ENCODE measurements at places on chromosomes 3 and 15. TPM values are rescaled to one million over a fixed set of nuclear protein-coding genes. Genes with fewer than 3 reads are reported as not detected.

Gene CEP63
- 27.3 TPM for total RNA-seq

Gene TMEM42
- total RNA-seq: 8.1 TPM

Gene SNTN
- not detected for total RNA-seq

Gene ADGRG7
- total RNA-seq: not detected

Gene CCDC71
- total RNA-seq: 19.4 TPM

Gene CDCP1
- total RNA-seq: 4.8 TPM

Gene GALNT15
- 275 TPM for total RNA-seq

Gene P3H2
- total RNA-seq: 3.3 TPM

Gene KCNH8
- not detected for total RNA-seq

Gene FEZF2
- total RNA-seq: not detected

Gene DAZL
- not detected for total RNA-seq

Gene KBTBD13
- not detected for total RNA-seq

GRCh38 chr15:81092559-81092902 lies 41.5 kb upstream of the CFAP161 start:
- no peak for DNase-seq

DNA sequence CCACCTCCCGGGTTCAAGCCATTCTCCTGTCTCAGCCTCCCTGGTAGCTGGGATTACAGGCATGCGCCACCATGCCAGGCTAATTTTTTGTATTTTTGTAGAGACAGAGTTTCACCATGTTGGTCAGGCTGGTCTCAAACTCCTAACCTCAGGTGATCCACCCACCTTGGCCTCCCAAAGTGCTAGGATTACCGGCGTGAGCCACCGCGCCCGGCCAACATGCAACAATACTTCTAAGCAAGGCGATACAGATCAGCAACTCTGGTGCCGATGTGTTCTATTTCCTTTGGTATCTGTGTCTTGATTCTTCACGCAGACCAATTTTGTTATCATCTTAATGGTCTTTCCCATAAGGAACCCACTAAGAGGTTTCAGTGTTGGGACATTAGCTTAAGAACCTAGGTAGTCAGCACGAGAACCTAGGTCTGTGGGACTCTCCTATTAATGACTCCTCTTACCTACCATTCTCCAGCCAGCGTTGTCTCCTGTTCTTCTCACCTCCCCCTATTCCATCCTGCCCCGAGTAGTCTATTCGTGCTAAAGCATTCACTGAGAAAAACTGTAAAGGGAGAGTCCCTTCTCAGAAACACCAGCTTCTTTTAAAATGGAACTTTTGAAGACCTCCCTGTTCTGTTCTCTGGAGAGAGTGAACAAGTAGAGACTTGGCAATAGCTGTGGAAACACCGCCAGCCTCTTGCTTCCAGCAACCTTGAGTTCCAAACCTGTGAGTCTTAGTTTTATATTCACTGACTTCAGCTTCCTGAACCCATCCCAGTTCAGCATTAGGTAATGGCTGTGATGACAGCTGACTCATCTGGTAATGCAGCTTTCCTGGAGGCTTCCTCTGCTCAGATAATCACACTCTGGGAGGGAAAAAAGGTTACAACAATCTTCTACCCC lies 61.2 kb downstream of the TSC22D2 start:
- DNase-seq: no peak

GRCh38 chr3:45555086-45555591 lies 39.4 kb upstream of the LIMD1 start:
- peak; percentile 74 for DNase-seq

GRCh38 chr3:25226747-25227146 lies 201.3 kb upstream of the RARB start:
- DNase-seq: no peak

DNA sequence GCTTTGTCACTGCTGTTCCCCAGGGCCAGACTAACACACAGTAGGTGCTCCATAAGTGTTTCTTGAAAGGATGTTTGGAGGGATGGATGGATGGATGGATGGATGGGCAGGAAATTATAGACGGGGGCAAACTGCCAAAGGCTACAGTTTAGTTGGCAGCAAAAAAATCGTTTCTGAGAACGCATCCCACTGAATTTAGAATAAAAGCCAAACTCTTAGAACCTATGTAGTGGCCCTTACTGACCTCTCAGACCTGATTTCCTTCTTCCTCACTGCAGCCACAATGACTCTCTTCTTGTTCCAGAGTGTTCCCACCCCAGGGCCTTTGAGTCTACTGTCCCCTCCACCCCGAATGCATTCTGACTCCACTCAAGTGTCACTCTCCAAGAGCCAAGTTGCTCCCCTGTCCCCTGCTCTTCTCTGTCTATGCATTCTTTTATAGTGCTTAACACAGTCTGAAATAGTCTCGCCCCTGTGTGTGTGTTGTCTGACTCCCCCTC lies 5.2 kb upstream of the GATA2 start:
- DNase-seq: no peak

- DNase-seq: no peak
These were observed 6.5 kb downstream of the DYNC1LI1 start for GRCh38 chr3:32564195-32564594.

DNA sequence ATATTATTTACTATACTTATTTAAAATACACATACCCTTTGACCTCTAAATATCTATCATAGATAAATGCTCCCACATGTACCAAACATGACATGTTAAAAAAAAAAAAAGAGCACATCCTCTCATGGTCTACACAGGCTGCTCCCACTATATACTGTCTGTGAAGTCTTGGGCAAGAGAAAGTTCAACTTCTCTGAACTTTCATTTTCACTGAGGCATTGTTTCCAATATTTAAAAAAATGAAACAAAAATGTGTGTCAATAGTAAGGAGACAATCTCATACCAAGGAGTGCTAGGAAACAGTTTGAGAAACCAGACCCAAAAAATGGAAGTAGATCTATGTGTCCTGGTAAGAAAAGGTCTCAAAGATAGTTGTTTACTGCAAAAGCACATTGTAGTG lies 29.3 kb downstream of the SLC4A7 start:
- DNase-seq: no peak

DNA sequence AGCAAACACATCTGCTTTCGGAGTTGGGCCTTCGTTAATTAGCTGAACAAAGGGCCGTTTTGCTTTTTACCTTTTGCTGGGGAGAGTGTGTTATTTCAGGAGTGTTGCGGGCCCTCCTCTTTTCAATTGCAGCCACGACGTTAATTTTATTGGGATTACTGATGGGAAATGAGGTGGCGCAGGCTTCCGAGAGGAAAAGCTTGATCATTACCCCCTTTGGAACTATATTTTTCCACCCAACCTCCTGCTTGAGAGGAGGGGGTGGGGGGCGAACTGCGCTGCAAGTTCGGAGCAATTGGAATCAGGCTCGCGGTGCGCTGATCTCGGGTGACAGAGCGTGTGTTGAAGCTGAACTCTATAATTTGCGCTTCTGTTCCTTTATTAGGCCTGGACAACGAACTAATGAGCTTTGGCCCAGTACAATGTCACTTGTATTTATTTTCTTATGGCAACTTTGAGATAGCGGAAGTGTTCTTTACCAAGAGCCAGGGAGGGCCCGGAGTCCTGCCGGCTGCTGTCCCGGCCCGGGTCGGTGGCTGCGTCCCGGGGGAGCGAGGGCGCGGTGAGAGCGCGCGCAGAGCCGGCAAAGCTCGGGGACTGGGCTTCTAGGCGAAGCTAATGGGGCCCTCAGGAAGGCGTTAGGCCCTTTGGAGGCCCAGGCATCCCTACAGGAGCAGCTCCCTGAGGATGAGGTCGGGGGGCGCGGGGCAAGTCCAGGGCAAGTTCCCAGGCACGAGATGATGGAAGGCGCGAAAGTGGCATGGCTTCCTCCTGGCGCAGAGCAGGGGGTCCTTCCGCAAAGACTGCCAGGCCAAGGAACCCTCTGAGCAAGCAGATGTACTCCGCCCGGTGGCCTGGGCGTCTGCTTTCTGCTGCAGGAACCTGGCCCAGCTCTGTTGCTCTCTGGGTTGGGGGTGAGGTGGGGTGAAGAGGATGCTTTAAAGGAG lies 12.9 kb downstream of the NR2F2 start:
- DNase-seq: no peak

GRCh38 chr3:45547764-45548680 lies 46.5 kb upstream of the LIMD1 start:
- no peak for DNase-seq

- DNase-seq: no peak
These were observed 79.1 kb downstream of the RAB11A start for GRCh38 chr15:65948383-65948782.

DNA sequence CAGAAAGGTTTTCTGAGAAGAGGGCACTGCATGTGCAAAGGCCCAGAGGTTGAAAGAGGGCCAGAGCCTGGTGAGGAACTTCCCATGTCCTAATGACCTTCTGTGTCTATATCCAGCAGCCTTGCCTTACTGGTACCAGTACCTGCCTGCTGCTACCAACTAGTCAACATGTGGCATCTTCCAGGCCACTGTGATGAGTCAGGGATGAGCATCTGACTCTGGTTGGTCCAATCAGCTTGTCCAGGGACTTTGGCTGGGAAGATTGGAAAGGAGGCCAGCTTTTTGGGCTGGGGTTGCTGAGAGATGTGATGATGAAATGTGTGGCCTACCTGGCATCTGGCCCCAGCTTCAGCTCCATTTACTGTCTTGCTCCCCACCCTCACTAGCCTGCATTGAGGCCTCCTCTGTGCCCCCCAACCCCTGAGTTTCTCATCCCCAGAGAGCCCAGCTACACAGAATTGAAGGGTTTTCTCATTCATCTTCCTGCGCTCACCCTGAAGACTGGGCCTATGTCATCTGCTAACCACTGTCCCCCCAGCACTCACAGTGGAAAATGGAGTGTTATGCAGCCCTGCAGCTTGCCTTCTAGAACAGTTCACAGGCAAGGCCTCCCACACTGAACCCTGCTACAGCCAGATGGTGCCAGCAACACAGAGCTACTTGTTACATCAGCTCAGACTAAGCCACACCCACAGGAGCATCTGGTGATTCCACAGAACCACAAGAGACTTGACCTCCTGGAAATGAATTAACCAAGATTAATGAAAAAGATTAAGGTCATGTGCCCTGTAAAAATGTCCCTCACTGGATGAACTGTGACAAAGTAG lies 1.3 kb upstream of the TWF2 start:
- DNase-seq: peak; percentile 82

DNA sequence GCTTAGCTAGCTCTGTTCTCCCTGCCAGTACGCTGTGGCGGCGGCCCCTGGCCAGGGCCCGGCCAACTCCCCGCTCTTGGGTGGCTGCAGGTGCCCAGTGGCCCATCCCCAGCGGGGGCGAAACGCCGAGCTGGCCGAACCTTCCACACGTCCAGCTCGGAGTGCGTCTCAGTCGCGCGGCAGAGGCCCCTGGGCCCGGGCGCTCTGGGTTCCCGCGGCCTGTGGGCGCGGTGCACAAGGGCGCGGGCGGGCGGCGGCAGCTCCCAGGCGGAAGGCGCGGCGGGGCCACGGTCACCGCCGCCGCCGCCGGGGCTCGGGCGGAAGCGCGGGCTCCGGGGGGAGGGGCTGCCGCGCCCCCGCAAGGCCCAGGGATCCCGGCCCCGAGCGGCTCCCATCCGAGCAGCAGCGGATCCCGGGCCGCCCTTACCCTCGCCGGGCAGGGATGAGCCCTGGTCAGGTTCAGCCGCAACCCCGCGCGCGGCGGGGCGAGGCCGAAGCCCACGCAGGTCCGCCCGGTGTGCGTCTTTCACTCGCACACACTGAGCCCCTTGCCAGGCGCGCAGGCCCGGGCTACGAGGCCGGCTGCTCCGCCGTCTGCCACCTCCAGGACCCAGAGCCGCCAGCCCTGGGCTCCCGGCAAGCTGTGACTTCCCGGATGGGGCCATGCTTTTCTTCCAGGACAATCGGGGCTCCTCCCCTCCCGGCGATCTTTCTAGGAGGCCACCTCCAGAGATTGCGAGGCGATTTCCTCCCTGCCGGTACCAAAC lies 54.2 kb downstream of the CCDC54 start:
- no peak for DNase-seq

GRCh38 chr3:63943678-63944077 lies 31.5 kb upstream of the SCAANT1 start:
- no peak for DNase-seq

- DNase-seq: no peak
These were observed 79.1 kb downstream of the ARRDC4 start for GRCh38 chr15:98039596-98039995.

DNA sequence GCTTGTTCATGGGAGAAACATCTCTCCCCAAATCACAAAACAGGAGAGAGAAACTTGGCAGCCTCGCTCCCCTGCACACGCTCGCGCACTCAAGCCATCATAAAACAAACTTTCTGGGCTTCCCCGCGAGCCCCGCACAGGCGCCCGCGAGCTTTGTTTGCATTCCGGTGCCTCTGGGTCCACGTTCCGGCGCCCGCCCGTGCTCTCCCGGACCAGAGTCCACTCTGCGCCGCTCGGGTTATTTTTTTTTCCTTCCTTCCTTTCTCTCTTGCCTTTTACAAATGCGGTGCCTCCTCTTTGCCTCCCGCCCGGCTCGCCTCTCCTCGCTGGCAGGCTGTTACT lies 363 bp downstream of the MAGI1 start:
- no peak for DNase-seq

- DNase-seq: no peak
These were observed 728.1 kb upstream of the GRM7 start for GRCh38 chr3:6132684-6133432.

GRCh38 chr3:39291903-39292329 lies 12.1 kb upstream of the CX3CR1 start:
- no peak for DNase-seq

DNA sequence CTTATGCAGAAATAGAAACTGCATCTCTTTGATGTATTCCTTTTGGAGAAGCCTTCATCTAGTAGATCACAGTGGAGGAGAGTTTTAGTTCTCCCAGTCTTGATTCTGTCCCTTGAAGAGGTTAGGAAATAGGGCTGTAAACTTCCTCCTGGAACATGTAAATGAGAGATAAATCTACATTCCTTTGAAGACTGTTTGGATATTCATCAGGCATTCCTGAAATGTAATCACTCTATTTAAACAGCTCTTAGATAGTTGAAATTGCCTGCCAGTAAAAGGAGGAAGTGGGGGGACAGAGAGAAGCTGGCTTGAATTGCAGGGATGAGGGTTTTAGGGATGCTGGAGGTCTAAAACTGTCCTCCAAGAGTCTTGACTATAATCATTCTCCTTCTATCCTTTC lies 254.3 kb upstream of the LRRC3B start:
- no peak for DNase-seq
